ENCODE measurements at places on chromosomes 5 and 9. TPM values are rescaled to one million over a fixed set of nuclear protein-coding genes. Genes with fewer than 3 reads are reported as not detected.

- DNase-seq, result no peak
Measured at GRCh38 chr5:125140855-125141254, 394.4 kb upstream of the ZNF608 start.

DNA sequence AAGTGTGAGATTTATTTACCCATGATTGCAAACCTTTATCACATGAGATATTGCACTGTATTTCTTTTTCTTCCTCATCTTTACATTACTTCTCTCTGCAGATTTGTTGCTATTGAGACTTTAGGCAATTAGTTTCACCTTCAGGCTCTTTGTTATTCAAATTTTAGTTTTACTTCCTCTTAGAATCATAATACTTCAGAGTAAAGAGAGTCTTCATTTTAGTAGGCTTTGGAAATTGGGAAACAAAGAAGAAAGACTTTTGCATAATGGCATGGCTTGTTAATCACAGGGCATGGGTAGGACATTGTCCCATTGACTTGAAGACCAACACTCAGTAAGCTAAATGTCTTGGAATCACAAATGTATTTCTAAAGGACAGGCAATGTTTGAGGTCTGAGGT lies 1.2 kb upstream of the PCDHGA5 start:
- no peak for DNase-seq

Gene NIM1K
- total RNA-seq, result 0.59 TPM

DNA sequence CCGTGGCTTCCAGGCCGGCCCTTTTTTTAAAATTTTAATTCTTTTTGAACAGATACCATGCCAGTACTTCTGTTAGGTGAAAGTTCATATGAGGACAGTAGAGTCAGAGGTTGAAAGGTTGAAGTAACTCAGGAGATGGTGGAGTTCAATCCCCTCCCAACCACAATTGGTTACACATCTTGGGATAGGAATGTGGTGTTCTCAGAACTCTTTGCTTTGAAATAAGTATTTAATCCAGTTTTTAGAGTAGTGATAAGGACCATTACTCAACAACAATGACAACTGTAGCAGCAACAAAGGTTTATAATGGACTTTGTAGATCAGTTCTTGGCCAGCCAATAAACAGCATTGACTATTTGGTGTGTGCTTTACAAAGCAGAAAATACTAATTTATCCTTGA lies 116.0 kb downstream of the ARHGAP26 start:
- DNase-seq, result no peak

GRCh38 chr5:135398160-135398854 lies 724 bp downstream of the MACROH2A1 start:
- no peak for DNase-seq

- no peak for DNase-seq
Measured at GRCh38 chr9:134364391-134365114, 38.3 kb downstream of the RXRA start.

Gene MRPL36
- total RNA-seq, result 79.9 TPM

GRCh38 chr9:124741662-124742061 lies 29.4 kb downstream of the NR6A1 start:
- no peak for DNase-seq

DNA sequence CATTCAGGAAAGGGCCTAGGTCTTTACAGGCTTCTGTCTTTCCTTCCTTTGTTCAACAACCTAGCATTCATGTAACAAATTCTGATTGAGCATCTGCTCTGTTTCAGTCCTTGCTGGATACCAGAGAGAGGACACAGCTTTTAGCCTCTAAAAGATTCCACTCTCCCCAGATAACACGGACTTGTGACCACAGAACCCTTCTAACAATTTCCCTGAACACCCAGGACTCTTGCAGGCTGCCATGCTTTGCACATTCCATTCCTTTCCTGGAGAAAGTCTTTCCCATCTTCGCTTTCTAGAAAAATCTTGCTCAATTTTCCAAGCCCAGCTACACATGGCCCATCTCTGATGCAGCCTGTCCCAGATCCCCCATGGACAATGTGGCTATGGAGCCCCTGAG lies 310.9 kb downstream of the ACTL7B start:
- DNase-seq, result no peak

- no peak for DNase-seq
Measured at GRCh38 chr9:93645149-93645889, 68.9 kb downstream of the PHF2 start.

Gene DBH
- total RNA-seq, result not detected

Gene NR2F1
- total RNA-seq, result 49.5 TPM
